ENCODE measurements at places on chromosomes 1 and 21.

DNA sequence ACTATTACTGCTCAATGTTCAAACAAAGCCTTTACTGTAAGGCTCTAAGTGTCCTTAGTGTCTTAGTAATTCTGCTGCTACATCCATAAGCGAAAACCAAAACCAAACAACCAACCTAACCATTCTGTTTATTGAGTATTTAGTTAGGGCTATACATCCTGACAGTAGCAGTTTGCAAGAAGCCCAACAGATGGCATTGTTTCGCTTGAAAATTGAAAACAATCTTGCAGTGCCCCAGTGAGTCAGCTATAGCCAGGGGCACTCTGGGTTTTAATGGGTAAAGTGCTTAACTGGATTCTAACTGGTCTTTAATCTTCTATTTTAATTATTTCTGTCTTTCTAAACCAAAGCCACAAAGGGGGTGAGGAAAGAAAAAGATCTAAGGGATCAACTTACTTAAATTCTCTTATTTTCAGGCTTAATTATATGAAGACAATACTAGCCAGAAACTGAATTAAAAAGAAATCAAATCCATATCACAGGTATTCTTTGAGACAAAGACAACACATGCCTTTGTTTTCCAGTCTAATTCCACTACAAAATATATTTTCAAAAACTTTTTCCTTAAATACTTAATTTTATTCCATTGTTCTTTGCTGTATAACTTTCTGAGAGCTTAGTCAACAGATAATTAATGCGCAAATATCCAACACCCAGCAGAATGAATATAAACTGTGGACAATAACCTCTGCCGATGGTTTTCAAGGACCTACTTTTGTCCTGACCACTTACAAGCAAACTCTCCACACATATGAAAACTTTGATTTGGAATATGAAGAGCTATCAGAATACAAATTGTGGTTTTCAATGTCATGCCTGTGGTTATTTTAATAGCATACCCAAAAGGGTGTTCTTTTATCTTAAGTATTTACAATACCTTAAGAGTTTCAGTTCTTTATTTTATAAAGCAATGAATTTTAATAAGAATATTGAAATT, 15.2 kb downstream of the POGZ start:
- DNase-seq, result peak; percentile 85

GRCh38 chr1:44531785-44532566, 126.9 kb downstream of the RNF220 start:
- DNase-seq, result peak; percentile 14

DNA sequence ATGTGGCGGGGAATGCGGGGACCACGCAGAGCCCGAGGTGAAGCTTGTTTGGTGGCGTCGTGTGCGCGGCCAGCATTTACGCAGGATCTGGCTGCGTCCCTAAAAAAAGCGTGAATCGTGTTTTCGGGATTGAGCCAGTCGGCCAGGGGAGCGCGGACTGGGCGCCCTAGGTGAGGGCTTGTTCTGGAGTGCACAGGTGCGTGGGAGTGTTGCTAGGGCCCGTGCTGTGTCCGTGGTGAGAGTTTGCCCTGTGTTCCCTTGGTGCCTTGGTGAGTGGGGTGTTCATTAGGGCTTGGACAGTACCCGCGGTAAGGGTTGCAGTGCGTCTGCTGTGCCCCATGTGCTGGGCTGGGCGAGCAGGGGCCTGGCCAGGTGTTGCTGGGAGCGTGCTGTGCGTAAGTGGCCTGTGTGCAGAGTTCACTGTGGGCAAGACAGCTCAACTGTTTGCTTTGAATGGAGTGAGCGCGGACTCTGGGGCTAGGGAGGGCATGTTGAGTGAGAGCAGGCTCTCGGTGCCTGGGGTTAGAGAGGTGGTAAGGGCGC, 673 bp downstream of the CD46 start:
- peak; percentile 53 for DNase-seq

DNA sequence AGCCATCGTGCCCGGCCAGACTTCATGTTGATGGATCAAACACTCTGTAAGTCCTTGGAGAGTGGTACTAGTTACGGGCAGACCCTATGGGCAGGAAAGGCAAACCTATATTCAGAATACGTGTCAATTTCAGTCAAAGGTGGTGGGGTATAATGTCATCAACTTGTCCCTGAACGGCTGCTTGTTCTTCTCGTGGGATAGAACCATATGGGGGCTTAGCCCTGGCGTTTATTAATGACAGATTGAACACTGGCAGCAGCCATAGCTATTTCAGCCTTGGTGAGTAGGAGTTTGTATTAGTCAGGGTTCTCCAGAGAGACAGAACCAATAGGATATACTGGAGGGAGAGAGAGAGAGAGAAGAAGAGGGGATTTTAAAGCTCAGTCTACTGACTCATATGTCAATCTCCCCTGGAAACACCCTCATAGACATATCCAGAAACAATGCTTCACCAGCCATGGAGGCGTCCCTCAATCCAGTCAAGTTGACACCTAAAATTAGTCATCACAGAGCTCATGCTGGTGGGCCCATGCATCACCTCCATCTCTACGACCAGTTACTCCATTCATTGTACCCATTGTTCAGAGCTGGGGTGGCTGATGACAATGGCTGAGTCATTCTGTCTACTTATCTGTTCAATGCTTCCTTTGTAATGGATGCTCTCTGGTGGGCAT, 16.1 kb upstream of the AQP10 start:
- DNase-seq, result peak; percentile 74

GRCh38 chr1:41981796-41982195, 63.1 kb upstream of the HIVEP3 start:
- DNase-seq, result no peak

- no peak for DNase-seq
These were observed 21.4 kb downstream of the ARHGAP29 start for GRCh38 chr1:94215955-94216354.

DNA sequence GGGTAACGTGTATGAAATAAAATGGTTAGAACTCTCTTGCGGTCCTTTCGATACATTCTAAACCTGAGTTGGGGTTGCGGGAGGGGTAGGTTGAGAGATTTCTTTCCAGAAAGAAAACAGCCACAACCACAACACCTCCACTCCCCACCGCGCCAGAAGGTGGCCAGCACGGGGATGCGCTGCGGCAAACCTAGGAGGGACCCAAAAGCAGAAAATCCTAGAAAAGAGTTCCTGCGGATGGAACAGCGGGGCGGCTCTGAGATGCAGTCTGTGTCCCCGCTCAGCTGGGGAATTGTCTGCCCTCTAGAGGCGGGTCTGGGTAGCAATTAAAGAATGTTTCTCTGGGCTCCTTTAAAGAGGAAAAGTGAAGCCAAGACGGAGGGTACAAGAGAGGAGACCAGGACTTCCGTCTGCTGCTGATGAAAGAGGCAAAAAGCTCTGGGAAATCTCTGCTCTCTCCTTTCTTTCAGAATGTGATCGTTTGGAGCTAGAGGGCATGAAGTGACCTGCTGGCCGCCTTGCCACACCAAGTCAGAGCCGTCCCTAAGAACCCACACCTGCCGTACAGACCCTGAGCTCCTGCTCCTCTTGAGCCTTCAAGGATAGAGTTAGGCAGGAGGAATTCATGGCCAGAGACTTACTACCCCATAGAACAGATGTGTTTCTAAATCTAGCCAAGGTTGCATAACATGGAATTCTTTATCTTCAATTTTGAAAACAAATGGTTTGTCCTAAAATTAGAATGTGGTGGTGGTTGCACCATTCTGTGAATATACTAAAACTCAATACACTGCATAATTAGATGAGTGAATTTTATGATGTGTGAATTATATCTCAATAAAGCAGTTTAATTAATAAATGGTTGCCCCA, 46.5 kb upstream of the COA6 start:
- peak; percentile 81 for DNase-seq

DNA sequence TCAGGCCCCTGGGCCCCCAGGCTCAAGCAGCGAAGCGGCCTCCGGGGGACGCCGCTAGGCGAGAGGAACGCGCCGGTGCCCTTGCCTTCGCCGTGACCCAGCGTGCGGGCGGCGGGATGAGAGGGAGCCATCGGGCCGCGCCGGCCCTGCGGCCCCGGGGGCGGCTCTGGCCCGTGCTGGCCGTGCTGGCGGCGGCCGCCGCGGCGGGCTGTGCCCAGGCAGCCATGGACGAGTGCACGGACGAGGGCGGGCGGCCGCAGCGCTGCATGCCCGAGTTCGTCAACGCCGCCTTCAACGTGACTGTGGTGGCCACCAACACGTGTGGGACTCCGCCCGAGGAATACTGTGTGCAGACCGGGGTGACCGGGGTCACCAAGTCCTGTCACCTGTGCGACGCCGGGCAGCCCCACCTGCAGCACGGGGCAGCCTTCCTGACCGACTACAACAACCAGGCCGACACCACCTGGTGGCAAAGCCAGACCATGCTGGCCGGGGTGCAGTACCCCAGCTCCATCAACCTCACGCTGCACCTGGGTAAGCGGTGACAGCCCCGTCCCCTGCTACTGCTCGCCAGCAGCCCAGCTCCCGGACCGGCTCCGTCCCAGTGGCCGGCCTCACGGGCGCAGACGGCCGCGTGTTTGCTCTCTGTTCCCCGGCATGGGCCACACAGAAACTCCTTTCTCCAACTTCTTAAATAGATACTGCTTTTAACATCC, 539 bp downstream of the LAMC1 start:
- DNase-seq, result peak; percentile 60

DNA sequence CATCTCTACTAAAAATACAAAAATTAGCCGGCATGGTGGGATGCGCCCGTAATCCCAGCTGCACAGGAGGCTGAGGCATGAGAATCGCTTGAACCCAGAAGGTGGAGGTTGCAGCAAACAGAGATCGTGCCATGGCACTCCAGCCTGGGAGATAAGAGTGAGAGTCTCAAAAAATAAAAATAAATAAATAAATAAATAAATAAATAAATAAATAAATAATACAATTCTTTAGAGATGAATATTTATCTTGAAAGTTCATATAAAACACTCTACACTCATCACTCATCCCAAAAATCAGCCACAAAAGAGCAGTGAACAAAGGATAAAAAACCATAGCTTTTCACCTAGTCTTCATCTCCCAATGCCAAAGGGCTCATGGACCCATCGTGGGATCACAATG, 162.2 kb upstream of the C8B start:
- DNase-seq, result no peak

DNA sequence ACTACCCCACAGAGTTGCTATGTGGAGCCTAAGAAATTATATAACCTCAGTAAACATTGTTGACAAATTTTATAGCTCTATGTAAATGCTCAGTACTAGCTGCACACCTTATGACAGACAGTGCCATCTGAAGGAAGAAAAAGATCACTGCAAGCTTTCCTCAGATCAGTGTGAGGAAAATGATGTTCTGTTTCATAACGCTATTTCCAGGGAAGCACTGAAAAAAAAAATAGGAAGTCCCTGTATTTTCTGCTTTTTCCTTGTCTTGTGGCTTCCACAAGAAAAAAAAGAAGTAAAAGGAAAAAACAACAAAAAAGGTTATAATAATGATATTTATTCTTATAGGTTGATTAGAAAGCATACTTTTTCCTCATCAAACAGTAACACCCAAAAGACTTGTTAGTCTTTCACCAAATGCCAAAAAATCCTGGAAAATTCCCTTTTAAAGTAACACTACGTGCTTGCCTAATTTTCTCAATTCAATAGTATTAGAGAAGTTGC, 23.2 kb downstream of the LYST start:
- DNase-seq, result no peak

GRCh38 chr1:225655509-225656258, 2.8 kb upstream of the ENAH start:
- peak; percentile 47 for DNase-seq

GRCh38 chr1:118366286-118366685, 181.3 kb upstream of the SPAG17 start:
- no peak for DNase-seq

DNA sequence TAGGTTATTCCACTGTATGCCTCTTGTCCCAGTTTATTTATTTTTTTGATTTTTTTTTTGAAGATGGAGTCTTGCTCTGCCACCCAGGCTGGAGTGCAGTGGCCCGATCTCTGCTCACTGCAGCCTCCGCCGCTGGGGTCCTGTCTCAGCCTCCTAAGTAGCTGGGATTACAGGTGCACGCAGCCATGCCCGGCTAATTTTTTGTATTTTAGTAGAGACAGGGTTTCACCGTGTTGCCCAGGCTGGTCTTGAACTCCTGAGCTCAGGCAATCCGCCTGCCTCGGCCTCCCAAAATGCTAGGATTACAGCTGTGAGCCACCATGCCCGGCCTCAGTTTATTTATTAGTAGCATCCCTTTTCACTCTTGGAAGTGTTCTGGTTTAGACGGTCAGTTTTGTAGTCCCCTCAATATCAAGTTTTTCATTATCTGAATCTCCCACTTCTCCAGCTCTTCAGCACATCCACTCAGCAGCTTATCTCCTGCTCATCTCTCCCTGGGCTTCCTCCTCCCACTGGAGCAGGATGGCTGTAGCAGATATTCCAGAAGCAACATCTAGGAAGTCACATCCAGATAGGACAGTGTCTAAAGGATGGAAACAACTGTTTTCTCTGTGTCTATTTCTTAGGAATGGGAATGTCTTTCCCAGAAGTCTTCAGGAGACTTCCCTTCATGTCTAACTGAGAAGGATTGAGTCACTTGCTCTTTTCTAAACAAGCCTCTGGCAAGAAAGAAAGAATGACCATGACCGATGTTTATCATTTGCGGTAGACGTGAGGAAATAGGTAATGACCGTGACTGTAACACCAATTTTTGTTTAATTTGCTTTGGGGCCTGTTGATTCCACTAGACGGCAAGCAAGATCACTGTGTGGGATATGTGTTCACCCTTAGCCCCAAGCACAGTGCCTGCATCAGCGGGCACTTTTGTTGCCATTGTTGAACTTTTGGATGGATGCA, 14.4 kb downstream of the CCDC190 start:
- DNase-seq, result no peak

DNA sequence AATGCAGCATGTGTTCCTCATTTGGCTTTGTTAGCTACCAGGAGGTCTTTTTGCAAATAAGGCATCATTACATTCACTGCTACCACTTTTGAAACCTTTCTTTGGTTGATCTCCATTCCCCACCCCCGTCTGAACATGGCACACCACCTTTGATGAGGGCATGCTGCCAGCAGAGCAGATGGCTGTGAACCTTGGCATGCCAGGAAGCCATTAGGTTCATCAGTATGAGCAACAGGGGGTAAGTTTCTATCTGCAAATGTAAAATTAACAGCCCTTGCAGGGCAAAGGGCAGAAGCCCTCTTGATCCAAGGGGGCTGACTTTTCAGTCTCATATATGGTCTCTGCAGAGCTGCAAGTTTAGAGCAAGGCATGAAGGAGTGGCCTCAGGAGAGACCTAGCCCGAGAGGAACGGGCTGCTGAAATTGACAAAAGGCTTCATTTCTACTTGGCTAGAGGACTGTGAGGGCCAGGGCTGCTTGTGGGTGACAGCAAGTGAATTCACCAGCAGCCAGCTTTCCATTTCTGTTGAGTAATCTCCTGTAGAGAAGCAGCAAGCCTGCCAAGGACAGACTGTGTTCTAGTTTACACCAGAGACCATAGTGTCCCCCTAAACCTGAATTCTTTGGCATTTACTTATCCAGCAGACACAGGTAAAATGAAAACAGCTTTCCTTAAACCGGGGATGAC, 127.9 kb downstream of the ZNF326 start:
- DNase-seq, result no peak

All from activated naive CD4-positive, alpha-beta T cell treated with anti-CD3 and anti-CD28 coated beads for 36 hours (primary cell).